ENCODE measurements at places on chromosomes 2 and 18.

GRCh38 chr2:182915369-182916326 lies 49.2 kb upstream of the FRZB start:
- peak; percentile 93 for DNase-seq

GRCh38 chr2:6645672-6646071 lies 220.0 kb downstream of the CMPK2 start:
- no peak for DNase-seq

DNA sequence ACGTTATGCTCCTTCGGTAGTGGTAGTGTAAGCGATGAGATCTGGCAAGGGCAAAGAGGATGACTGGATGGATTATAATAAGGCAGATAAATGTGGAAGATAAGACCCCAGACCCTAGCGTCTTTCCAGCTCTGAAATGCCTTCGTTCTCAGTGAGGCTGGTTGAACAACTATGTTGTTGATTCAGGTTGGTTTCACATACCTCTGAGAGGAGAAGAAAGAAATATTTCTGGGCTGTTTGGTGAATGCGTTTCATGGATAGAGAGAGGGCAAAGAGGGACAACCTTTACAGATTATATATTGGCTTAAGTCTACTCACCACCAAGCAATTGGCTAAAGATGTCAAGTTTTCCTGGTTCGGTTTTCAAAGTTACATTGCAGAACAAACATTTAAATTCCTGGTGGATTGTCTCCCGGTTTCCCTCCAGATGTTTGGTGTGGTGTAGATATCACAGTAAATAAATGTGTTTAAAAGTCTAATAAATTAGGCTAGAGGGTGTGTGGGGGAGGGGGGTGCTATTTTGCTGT lies 190.1 kb upstream of the GLI2 start:
- peak; percentile 42 for DNase-seq

DNA sequence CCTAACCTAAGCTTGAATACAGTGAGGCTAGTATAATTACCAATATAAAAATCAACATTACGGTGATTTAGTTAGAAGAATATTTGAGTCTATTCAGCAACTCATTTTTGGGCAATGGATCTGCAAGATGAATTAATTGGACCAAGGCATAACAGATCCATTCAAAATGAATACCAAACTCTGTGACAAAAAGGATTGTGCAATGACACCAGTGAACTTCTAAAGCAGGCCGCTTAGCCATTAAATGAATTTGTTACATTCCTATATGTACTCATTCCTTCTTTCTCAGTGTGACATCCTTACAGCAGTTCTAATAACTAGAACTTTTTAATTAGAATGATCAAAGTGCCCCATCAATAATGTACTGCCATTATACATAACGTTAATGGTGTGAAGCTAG lies 44.3 kb downstream of the ZC3H15 start:
- DNase-seq, result no peak

- peak; percentile 57 for DNase-seq
Observed at GRCh38 chr2:162072976-162073887, 783 bp downstream of the DPP4 start.

DNA sequence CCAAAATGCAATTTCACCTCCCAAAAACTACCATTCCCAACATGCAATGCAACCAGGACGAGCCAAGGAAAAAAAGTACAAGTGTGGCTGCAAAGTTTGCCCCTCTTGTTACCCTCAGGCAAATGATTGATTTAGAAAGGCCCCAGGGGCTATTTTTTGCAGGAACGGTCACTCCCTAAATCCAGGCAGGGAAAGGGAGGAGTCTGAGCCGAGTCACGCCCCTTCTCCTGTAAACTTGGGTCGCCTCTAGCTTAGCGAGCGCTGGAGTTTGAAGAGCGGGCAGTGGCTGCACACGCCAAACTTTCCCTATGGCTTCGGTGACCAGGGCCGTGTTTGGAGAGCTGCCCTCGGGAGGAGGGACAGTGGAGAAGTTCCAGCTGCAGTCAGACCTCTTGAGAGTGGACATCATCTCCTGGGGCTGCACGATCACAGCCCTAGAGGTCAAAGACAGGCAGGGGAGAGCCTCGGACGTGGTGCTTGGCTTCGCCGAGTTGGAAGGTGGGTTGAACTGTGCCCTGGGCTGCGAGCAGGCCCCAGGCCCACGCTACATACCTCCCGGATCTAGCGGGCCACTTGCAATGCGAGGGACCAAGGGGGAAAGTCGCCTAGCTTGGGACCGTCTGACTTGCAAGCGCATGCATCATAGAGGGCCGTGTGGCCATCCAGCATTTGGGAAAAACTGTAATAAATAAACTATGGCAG lies at the start of gene GALM:
Gene GALM, plus strand, starts transcription at position 261 of the 702 bp plus-strand sequence. Its CDS starts 48 bp downstream, at position 309.
- peak; percentile 95 for DNase-seq

DNA sequence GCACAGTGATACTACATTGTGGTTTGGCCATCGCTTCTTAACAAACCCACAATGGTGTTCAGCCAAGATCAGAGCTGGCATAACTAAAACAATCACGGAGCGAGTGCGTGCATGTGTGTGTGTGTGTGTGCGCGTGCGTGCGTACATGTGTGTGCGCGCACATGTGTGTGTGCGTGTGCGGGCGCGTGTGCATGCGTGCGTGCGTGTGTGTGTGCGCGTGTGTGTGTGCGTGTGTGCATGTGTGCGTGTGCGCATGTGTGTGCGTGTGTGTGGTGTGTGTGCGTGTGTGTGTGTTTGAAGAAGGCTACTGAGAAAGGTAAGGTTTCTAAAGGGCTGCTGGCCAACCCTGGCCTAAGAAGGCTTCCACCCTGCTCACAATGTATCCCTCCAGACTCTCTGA lies 582.4 kb downstream of the CMPK2 start:
- no peak for DNase-seq

GRCh38 chr2:29082804-29083495 lies 8.6 kb upstream of the PCARE start:
- DNase-seq, result no peak

GRCh38 chr2:130820279-130820861 lies 16.3 kb upstream of the ARHGEF4 start:
- DNase-seq, result peak; percentile 22

GRCh38 chr2:144780983-144781382 lies 261.1 kb upstream of the ZEB2 start:
- no peak for DNase-seq

- DNase-seq, result peak; percentile 97
Observed at GRCh38 chr2:85935746-85936208, 47.0 kb upstream of the ST3GAL5 start.

DNA sequence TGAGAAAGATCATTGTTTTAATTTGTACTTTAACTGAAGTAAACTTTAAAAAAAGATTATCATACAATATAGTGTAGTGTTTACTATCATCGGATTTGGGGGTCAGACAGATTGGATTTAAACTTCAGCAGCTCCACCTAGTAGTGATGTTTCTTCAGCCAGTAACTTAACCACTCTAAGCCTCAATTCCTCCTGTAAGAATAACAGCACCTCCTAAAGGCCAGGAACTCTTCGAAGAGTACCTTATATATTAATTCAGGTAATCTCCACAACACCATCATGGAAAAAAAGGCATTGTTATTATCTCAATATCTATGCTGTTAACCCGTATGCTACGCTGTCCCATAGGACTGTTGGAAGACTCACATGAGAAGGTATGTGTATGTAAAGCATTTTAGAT lies 69.0 kb upstream of the DLGAP1 start:
- no peak for DNase-seq

DNA sequence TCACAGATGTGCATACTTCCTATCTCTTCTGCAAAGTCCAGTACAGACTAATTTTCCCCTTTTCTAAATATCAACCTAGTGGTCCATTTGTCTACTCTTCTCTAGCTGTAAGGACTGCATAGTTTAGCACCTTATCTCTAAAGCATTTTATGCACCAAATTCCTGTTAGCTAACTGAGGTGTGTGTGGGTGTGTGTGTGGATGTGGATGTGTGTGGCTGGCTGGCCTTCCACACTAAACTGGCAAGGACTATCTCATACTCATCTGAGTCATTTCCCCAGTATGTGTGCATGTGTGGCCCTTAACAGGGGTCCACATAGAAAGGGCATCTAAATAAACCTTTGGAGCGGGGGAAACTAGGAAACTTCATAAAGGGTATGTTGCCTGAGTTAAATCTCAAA lies 139.6 kb downstream of the TTC32 start:
- DNase-seq, result peak; percentile 71

DNA sequence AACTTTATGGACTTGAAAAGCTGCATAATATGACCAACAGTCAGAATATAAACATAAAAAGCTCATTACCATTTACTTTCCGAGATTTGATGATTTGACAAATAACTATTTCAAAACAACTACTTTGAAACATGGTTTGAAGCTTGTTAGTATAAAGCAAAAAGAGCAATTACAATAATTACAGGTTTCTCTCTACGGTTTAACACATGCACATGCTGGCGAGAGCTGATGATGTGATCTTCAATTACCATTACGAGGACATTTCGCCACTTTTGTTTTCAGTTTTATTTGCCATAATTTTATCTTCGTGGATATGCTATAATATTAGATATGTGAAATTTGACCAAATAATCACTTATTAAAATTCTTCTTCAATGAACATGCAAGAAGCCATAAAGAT lies 270.1 kb downstream of the TCF4 start:
- DNase-seq, result no peak

DNA sequence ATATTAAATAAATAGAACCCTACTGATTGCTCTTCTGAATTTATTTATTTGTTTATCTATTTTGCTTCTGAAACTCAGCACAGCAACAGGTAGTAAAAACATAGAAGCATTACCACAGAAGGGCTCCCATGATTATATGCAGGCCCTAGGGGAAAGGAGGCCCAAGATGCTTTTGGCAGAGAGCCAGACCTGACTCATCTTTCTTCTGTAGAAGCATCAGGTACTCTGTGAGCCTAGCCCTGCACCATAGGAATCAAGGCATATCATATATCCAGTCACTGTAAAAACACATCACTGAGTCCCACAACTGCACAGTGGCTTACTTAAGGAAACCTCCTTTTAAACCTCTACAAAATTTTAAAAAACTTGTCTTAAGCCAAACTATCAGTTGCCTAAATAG lies 1.8 kb downstream of the SCN9A start:
- DNase-seq, result peak; percentile 69

GRCh38 chr18:75455249-75456198 lies 28.0 kb upstream of the SMIM21 start:
- peak; percentile 34 for DNase-seq

DNA sequence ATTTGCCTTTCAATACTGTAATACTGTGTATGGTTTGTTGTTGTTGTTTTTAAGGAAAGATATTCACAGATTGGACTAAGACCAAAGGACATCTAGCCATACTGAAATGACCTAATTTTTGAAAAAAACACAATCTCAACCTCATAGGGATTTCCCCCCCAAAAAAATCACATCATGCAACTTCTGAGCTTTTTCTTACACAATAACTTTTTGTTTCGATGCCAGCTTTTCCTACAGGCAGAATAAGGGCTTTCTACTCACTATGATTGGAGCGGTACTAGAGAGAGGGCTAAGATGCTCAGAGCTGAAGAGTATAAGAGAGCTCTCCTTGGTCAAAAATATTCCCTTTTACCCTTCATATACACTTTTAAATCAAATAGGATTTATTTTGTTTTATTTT lies 32.4 kb upstream of the SLC3A1 start:
- peak; percentile 29 for DNase-seq

- no peak for DNase-seq
Observed at GRCh38 chr18:59308938-59309260, 9.6 kb downstream of the CPLX4 start.

GRCh38 chr2:221572219-221572820 lies at the start of gene EPHA4:
Gene EPHA4, minus strand, starts transcription at chr2:221572304. Its CDS starts 56 bp downstream, at chr2:221572248.
- DNase-seq, result peak; percentile 83

GRCh38 chr18:79459946-79460480 lies 64.3 kb downstream of the NFATC1 start:
- DNase-seq, result no peak

- DNase-seq, result no peak
Observed at GRCh38 chr2:20551945-20552328, 99.0 kb downstream of the HS1BP3 start.

GRCh38 chr18:2967820-2968219 lies 45.1 kb downstream of the LPIN2 start:
- DNase-seq, result no peak

- no peak for DNase-seq
Observed at GRCh38 chr2:128250229-128251025, 68.2 kb downstream of the HS6ST1 start.
